Activated naive CD8-positive, alpha-beta T cell treated with anti-CD3 and anti-CD28 coated beads, Interleukin-2, amount 50 U/mL, for 24 hours (primary cell): ENCODE measurements at places on chromosomes 13 and 19.
A peak's percentile ranks its signal among the peaks of the same experiment; 100 is the strongest.

GRCh38 chr19:35435896-35436295, 12.2 kb upstream of the FFAR2 start:
- DNase-seq = no peak

- peak; percentile 82 for DNase-seq
These were observed 20.0 kb downstream of the XRCC1 start for GRCh38 chr19:43555185-43555770.

- no peak for DNase-seq
These were observed 153.4 kb downstream of the DPF1 start for GRCh38 chr19:38070573-38070972.

- no peak for DNase-seq
These were observed 321.7 kb downstream of the DLEU7 start for GRCh38 chr13:50521831-50522149.

DNA sequence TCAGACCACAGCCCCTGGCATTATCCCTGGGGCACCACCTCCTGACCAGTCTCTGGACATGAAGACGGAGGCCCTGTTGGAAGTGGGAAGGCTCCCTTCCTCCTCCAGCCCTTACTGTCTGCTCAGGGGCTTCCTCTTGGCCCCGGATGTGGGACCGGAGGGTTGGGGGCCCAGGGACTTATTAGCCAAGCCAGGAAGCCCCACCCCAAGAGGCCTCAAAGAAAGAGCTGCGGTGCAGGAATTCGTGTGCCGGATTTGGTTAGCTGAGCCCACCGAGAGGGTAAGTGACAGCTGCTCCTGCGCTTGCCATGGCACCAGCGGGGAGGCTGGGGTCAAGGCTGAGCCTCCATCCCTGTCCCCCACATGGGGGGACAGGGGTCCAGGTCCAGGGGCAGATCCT, at the start of gene RETN:
Gene RETN, plus strand, starts transcription at position 208 of the 400 bp plus-strand sequence. CDS start 278 bp downstream, outside the sequence.
- DNase-seq = no peak

GRCh38 chr19:6216236-6216995, 63.4 kb downstream of the MLLT1 start:
- no peak for DNase-seq

DNA sequence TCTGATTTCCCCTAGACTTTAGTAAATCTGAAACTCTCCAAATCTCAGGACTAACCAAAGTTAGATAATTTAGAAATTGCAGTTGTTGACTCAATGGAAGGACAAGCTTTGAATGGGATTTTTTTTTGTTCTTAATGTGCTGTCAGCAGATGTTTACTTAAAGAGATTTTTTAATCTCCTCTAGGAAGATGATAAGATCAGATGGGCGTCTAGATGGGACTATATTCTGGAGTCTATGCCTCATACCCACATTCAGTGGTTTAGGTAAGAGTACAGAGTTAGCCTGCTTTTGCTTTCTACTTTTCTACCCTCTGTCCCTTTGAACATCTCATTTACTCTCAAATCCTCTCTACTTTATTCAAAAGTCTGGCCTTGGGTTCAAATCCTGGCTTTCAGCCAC, 39.3 kb downstream of the TM9SF2 start:
- DNase-seq = no peak

- DNase-seq = peak; percentile 88
These were observed at the start of gene ZFP36 for GRCh38 chr19:39406656-39407409. Gene ZFP36, plus strand, starts transcription at chr19:39406847. Its CDS starts 58 bp downstream, at chr19:39406905.

- DNase-seq = no peak
These were observed 533.4 kb upstream of the NBEA start for GRCh38 chr13:34408640-34409039.

DNA sequence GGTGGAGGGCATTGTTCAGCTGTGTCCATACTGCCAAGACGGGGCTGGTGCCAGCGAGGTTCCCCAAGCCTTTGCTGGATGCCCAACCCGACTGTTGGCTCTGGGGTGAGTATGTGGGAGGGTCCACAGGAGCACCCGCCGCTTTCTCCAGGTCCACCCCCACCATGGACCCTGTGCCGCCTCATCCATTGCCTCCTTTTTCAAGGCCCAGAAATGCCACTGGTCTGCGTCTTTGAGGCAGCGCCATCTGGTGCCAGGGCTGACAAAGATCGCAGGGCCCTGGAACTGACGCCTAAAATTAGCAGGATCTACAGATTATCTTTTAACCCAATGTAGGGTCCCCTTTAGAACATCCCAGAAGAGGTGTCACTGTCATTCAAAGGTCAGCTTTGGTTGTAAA, 34.6 kb downstream of the NFIX start:
- no peak for DNase-seq

GRCh38 chr13:71030784-71031183, 836.2 kb downstream of the DACH1 start:
- no peak for DNase-seq

DNA sequence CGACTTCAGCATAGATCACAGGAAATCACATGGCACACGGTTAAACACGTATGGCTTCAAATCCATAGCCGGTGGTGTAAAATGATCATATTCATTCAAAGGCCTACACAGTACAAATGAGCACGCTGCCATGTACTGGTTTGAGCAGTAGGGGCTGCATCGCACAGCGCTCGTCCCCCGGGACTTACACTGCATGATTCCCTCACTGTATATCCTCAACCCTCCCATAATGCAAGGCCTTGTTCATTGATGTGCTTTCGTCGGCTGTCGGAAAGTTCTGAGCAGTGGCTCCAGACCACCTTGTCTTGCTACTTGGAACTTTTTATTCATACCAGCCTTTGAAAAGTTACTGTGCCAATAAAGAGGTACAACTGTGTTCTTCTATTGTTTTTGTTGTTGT, 578.2 kb downstream of the MYO16 start:
- no peak for DNase-seq

GRCh38 chr13:97344265-97345175, 89.4 kb upstream of the RAP2A start:
- DNase-seq = peak; percentile 46

DNA sequence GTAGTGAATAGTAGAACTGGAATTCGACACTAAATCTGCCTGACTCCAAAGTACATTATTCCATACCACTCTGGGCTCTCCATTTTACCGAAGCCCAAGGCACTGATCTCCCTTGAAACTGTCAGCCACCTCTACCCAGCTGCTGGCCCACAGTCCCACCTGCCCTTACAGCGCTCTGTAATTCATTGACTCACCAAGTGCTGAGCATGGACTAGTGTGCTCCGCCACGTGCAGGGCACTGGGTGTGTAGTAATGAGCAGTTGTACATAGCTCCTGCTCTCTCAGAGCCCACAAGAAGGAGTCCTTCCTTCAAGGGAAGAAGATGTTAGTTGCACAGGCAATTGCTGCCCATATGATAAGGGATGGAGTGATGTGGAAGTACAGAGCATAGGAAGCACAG, 76.6 kb upstream of the SIAH3 start:
- DNase-seq = no peak
